ENCODE measurements at places on chromosomes 2 and 18.

GRCh38 chr2:54626131-54626530 is 97.3 kb upstream of the EML6 start:
- no peak for DNase-seq

GRCh38 chr2:1649103-1650084 is 94.9 kb downstream of the PXDN start:
- DNase-seq, result no peak

DNA sequence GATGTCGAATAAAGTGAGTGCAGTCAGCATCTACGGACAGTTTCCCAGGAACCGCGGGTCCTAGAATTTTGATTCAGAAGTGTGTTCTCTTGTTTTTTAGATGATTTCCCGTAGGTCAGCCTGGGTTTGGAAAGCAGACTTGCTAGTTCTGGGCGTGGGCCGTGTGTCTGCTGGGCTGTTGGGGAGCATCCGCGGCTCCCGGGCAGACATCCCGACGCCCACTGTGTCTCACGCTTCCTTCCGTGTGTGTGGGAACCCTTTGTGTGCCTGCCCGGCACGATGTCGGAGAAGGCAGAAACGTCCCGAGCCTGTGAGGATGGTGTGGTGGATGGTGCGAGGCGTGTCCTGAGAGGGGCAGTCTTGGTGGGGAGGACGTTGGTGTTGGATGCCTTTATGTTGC is 18.4 kb downstream of the CTDP1 start:
- DNase-seq, result no peak

DNA sequence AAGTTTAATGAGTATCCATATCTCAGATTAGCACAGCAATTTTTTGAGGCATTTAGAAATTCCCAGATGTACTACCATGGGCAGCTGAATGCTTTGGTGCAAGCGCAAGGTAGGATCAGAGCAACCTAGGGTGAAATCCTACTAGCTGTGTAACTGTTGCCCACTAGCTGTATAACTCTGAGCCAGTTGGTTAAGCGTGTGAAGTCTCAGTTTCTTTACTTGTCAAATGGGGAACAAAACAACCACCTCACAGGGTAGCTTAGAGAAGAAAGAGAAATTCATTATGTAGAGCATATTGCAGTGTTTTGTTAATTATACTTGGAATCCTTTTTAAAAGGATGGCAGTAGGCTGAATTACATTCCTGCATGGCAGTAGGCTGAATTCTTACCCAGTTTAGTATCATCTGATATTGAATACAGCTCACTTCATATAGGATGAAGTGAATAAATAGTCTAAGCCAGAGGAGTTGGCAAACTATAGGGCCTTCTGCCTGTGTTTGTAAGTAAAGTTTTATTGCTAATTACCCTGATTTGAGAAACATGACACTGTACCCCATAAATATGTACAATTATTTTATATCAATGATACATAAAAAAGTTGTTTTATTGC is 180.7 kb downstream of the PLCL1 start:
- no peak for DNase-seq

GRCh38 chr2:59150217-59150849 is 909.2 kb upstream of the FANCL start:
- DNase-seq, result no peak

DNA sequence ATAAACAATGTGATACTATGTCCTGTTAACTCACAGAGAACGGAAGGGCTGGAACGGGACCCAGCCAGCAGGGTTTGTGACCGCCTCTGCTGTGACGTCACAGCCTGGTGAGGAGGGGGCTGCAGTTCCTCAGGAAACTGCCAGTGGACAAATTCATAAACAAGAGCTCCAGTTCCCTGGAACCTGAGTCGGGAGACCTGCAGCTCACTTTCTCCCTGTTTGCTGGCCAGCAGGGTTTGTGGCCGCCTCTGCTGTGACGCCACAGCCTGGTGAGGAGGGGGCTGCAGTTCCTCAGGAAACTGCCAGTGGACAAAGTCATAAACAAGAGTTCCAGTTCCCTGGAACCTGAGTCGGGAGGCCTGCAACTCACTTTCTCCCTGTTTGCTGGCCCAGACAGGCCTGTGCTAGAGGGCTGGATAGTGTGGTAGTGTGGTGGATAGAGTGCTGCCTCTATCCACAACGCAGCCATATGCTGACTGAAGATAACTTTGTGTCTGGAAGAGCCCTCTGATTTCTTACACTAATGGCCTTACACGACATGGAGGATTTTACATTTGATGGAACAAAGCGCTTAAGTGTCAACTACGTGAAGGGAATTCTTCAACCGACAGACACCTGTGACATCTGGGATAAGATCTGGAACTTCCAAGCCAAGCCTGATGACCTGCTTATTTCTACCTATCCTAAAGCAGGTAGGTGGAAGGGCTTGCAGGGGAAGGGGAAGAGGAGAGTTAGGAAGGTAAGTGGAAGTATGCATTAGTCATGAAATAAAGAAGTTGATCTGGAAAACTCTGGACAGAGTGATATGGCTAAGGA is at the start of gene SULT1C4:
SULT1C4 (plus strand) TSS at position 140 of the 816 bp plus-strand sequence; CDS start at position 524, 384 bp downstream.
- DNase-seq, result no peak

- no peak for DNase-seq
These were observed 131.6 kb downstream of the CCDC85A start for GRCh38 chr2:56315376-56315775.

GRCh38 chr2:192419786-192420185 is 225.1 kb upstream of the TMEFF2 start:
- no peak for DNase-seq

DNA sequence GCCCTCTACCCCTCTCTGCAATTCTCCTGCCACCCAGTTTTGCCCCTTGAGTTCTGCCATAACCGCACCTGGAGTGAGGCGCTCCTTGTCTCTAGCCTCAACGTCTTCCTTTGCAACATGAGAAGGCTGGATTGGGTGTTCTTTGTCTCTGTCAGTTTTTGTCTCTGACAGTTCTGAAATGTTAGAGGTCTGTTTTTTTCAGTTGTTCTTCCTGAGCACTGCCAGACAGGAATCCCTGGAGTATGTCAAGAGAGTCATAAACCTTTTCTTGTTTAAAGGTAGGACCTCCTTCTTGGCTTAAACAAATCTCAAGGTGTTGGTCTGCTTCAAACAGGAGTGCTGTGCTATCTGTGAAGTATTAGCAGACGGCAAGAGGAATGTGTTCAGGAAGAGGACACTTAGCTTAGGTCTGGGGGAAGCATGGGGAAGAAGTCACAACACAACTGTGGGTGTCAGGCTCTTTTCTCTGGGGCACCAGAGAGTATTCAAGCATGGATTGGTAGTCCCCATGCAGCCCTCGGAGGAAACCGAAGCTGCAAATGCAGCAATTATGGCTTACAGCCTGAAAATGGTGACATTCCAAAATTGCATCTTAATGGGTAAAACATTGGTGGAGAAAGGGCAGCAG is 32.3 kb downstream of the AFF3 start:
- no peak for DNase-seq

GRCh38 chr2:200099256-200099655 is 143.9 kb downstream of the MAIP1 start:
- DNase-seq, result no peak

DNA sequence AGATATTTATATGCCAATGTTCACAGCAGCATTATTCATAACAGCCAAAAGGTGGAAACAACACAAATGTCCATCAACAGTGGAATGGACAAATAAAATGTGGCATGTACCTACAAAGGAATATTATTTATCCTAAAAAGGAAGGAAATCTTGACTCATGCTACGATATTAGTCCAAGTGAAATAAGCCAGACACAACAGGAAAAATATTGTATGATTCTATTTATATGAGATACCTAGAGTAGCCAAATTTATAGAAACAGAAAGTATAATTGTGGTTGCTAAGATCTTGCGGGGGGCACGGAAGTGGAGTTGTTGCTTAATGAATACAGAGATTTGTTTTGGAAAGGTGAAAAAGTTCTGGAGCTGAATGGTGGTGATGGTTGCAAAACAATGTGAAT is 33.0 kb upstream of the CCDC150 start:
- DNase-seq, result no peak

GRCh38 chr2:46257980-46258379 is 39.2 kb upstream of the EPAS1 start:
- no peak for DNase-seq

- no peak for DNase-seq
These were observed 169.2 kb downstream of the TRIM43 start for GRCh38 chr2:95760806-95761525.

DNA sequence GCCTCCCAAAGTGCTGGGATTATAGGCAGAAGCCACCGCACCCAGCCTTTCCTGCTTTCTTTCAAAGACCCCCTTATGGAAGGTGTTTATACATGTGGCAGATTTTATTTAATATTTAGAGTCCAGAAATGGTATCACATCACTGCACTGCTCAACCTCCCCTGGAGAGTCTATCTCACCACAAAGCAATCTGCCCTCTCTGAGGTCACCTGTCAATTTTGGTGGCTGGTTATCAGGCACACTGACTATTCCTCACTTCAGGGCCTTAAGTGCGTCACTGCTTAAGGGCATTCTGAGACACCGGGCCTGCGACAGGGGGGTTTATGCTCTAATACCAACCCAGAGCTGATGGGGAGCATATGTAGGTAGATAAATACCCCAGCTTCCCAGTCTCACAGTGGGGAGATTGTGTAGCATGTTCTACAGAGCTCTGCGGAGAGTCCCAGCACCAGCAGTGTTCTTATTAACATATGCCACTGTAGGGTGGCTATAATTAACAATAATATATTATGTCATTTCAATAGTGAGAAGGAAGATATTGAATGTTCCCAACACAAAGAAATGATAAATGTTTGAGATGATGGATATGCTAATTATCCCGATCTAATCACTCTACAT is 42.7 kb upstream of the ZDBF2 start:
- DNase-seq, result no peak

DNA sequence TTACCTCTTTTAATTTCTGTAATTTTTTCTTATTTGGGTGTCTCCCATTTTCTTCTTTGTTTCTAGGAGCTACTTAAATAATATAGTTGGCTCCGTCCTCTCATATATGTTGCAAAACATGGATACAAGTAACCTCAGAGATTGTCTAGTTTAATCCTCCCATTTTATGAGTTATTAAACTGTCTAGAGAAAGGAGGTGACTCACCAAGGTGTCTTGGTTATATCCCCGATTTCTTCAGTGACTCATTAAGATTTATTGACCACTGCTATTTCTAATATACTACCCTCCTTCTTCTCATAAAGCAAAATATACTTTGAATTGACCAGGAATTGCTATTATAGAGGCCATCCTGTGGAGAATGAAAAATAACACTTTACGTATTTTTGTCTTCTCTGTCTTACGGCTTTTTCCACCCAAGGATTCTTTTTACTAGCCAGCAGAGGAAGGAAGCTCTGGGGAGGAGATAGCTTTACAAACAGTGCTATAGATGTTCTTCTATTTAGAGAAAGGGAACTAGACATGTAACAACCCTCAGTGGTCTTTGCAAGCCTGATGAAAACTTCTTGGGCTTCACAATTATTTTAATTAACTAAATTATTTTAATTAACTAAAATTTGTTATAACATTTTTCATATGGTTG is 300.4 kb upstream of the TNP1 start:
- no peak for DNase-seq

DNA sequence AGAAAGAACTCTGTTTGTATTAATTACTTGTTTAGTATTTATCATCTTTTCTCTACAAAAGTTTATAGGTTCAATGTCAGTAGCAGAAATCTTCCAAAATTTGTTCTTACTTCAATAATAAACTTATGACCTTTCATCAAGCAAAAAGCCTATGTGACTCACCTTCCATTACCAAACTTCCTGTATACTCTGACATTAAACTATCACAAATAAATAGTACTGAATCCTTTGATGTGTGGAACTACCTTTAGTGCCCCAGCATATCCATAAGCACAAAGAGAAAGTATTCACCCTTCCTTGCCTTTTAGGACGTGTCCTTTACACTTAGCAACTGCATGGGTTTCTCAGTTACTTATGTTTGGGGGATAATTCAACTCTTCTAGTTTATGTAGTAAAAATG is 166.0 kb downstream of the EHBP1 start:
- DNase-seq, result no peak

GRCh38 chr2:51695531-51695930 is 663.6 kb upstream of the NRXN1 start:
- DNase-seq, result no peak

DNA sequence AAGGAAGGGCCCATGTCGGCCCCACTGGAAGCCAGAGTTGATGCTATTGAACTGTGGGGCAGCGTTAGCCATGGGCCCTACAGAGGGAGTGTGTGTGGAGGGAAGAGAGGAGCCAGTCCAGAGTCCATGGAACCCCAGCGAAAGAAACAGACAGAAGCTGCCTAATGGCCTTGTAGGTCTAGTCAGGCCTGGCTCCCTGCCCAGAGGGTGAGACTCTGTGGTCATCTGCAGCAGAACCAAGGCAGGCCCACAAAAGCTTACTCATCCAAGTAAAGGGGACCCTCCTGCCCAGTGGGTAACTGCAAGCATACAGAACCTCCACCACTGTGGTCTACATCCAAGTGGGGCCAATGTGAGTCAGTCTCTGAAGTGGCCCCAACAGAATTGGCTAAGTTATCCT is 439.8 kb downstream of the TGIF1 start:
- no peak for DNase-seq

DNA sequence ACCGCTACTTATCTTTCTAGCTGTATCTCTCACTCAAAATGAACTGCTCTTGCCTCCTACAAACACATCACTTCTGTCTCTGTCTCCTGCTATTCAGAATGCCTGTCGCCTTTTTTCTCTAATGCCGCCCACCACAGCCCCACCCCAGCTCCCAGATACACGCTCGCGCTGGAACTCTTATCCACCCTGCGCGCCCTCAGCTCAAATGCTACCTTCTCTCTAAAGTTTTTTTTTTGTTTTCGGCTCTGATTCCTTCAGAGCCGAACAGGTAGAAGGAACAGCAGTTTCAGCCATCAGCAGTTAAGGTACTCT is 3.9 kb upstream of the SOS1 start:
- peak; percentile 45 for DNase-seq

GRCh38 chr18:34859496-34859895 is 149.4 kb downstream of the DTNA start:
- DNase-seq, result no peak

DNA sequence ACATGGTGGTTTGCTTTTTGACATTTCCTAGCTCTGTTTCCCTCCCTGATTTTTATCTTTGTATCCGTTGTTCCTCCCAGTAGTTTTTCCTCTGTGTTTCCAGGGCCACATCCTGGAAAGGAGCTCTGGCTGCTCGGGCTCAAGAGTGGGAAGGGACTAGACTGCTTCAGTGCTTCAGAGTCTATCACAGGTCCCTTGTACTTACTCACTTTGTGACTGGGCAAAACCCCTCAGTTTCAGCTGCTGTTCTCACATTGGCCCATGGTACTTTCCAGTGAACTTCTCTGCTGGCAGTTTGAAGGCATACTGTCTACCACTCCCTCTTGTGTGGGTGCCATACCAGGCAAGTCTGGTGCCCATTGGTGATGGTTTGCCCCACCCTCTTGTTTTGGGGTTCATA is 7.5 kb upstream of the STAMBP start:
- DNase-seq, result peak; percentile 22

GRCh38 chr2:239425631-239426030 is 24.8 kb upstream of the HDAC4 start:
- DNase-seq, result no peak

- DNase-seq, result no peak
These were observed 8.9 kb upstream of the SKOR2 start for GRCh38 chr18:47260120-47260923.
